ENCODE measurements at places on chromosomes 2 and 18. TPM values are rescaled to one million over a fixed set of nuclear protein-coding genes. Genes with fewer than 3 reads are reported as not detected.

GRCh38 chr18:27715751-27716150, 461.2 kb downstream of the CDH2 start:
- DNase-seq, result no peak

DNA sequence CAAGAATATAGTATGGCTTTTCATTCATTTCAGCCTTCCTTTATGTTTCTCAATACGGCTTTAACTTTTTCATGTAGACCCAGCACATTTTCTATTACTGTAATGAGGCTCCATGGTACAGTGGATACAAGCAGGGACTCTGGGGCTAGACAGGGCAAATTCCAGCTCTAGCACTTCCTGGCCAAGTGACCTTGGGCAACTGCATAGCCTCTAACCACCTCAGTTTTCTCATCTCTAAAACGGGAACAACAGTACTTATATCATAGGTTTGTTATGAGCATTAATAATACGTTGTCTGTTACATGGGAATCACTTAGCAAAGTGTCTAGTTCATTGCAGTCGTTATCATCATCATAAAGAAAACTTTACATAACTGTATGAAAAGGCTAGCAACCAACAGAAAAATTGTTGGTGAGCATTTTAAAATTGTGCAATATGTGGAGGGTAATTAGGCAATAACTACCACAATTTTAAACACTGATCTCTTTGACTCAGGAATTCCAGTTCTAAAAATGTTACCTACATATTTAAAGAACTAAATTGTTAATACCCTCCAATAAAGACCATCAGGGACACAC, 13.7 kb upstream of the RMDN2 start:
- DNase-seq, result no peak

DNA sequence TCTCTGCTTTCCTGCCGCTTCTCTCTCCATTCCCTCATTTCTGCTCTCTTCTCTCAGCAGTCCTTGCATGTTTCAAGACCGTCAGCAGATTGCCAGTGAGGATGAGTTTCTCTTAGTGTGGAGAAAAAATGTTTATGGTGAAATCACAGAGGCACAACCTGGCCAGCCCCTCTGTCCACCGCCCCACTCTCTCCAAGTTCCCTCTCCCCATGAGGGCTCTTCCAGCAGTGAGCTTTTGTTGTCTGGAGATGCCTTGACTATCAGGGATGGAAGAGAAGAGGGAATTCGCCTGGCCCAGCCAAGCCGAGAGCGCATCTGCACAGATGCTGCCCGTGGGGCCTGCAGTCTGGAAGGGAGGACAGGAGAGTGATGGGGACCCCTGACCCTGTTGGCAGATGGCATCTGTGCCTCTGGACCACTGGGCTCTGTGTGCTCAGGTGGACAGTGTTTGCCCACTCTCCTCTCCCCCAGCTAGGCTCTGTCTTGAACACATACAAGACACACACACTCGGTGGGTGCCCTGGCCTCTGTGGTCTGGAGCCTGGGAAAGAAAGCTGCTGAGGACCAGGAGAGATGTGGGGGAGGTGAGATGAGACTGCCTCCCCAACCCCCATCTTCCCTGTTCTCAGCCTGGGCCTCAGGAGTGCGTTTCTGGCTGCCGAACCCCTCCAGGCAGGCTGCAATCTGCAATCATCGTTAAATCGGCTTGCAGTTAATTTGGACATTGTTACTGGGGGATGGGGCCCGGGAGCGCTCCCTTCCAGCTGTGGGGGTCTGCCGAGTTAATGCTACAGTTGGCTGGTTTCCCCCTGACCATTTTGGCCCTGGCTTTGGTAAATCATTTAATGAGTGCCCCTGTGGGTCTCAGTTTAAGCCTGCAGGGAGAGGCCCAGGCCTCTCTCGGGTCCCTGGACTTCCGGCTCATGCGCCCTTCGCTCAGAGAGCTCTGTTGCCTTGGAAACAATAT, 4.5 kb downstream of the ITM2C start:
- DNase-seq, result no peak

DNA sequence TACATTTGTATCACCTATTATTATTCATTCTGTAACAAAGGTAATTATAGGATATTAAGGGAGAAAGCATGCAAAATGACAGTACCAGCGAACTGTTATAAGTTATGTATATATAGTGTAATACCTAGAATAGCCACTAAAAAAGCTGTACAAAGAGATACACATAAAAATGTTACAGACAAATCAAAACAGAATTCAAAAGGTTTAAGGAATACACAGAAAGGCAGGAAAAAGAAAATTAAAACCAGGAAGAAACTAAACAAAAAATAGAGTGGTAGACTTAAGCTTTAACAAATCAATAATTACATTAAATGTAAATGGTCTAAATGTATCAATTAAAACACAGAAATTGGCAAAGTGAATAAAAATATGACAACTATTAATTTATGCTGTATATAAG, 176.4 kb upstream of the REV1 start:
- DNase-seq, result no peak

- no peak for DNase-seq
Measured at GRCh38 chr2:239811111-239811781, 213.9 kb downstream of the NDUFA10 start.

GRCh38 chr2:231803501-231804138, 17.4 kb downstream of the COPS7B start:
- DNase-seq, result no peak

GRCh38 chr2:121333231-121333630, 48.2 kb upstream of the TFCP2L1 start:
- no peak for DNase-seq

GRCh38 chr2:238067939-238068338, 7.1 kb downstream of the SCLY start:
- DNase-seq, result no peak

GRCh38 chr2:119679846-119680245, 845 bp downstream of the TMEM177 start:
- no peak for DNase-seq

- no peak for DNase-seq
Measured at GRCh38 chr2:103781313-103781712, 1019.5 kb downstream of the TMEM182 start.

- DNase-seq, result no peak
Measured at GRCh38 chr2:43375746-43376522, 149.5 kb upstream of the ZFP36L2 start.

WNT6 gene
- total RNA-seq, result not detected

IL18RAP gene
- not detected for total RNA-seq

SGPP2 gene
- 48.8 TPM for total RNA-seq

CETN1 gene
- total RNA-seq, result not detected

VIT gene
- not detected for total RNA-seq

Measured in Calu3 (cell line).